Aorta (tissue), 5 donors: ENCODE measurements at places on chromosomes 6 and 20. TPM values are rescaled to one million over a fixed set of nuclear protein-coding genes. Genes with fewer than 3 reads are reported as not detected.

GSTA2 gene
- total RNA-seq, result not detected

BTNL2 gene
- not detected for total RNA-seq

ZCCHC3 gene
- total RNA-seq, result 12.9 TPM

ME1 gene
- 10.9 TPM for total RNA-seq

PLAGL2 gene
- total RNA-seq, result 8.2 TPM

C6orf15 gene
- total RNA-seq, result not detected

DNA sequence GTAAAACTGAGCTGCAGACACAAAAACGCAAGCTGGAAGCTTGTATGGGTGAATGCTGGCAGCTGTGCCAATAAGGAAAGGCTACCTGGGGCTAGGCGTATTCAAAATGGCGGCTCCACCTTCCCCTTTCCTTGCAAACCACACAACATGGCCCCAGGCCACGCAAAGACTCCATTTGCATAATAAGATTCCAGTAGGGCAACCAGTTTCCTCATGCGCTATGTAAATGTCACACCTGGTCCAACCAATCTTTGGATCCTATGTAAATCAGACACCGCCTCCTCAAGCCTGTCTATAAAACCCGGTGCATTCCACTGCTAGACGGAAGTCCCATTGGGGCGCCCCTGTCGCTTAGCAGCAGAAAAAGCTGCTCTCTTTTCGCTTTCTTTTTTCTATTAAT, 505.9 kb upstream of the BTBD3 start:
- no peak overlapping the region for H3K27ac ChIP-seq
- no peak overlapping the region for H3K4me3 ChIP-seq
- no peak for DNase-seq
- H3K27me3 ChIP-seq, result no peaks in the 10 kb centered on the region
- no peaks in the 10 kb centered on the region for H3K4me1 ChIP-seq

GRCh38 chr6:54335871-54336270, 27.6 kb downstream of the TINAG start:
- no peaks in the 10 kb centered on the region for H3K4me1 ChIP-seq
- DNase-seq, result no peak
- H3K27ac ChIP-seq, result no peak overlapping the region
- H3K36me3 ChIP-seq, result no peaks in the 10 kb centered on the region

DNA sequence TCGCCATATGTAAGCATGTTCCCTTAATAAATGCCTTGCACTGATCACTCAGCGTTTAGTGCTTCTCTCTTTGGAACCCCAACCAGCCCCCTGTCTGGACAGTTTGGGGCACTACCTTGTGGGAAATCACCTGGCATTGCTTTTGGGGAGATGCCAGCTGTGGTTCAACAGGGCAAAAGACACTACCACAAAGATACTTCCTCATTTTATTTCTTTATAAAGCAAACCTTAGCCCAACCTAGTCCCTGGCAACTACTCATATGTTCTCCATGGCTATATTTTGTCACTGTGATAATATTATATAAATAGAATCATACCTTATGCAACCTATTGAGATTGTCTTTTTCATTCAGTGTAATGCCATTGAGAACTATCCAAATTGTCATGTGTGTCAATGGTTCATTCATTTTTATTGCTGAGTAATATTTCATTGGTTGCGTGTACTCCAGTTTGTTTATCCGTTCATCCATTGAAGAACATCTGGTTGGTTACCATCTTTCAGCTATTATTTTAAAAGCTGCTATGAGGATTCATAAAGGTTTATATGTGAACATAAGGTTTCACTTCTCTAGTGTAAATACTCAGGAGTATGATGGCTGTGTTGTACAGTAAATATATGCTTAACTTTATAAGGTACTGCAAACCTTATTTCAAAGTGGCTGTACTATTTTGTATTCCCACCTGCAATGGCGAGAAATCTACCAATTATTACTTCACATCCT, 114.8 kb downstream of the MOXD1 start:
- H3K4me3 ChIP-seq, result no peak overlapping the region
- H3K36me3 ChIP-seq, result no peaks in the 10 kb centered on the region
- H3K4me1 ChIP-seq, result no peaks in the 10 kb centered on the region
- no peak overlapping the region for H3K27ac ChIP-seq
- DNase-seq, result no peak
- no peaks in the 10 kb centered on the region for H3K27me3 ChIP-seq

- no peaks in the 10 kb centered on the region for H3K27me3 ChIP-seq
- no peak overlapping the region for H3K4me3 ChIP-seq
- no peaks in the 10 kb centered on the region for H3K36me3 ChIP-seq
- H3K27ac ChIP-seq, result no peak overlapping the region
These were observed 351.9 kb downstream of the EPM2A start for GRCh38 chr6:145383428-145383827.

- H3K4me3 ChIP-seq, result no peak overlapping the region
- H3K4me1 ChIP-seq, result no peaks in the 10 kb centered on the region
- H3K27me3 ChIP-seq, result no peaks in the 10 kb centered on the region
- no peak for DNase-seq
- no peak overlapping the region for H3K27ac ChIP-seq
These were observed 16.6 kb downstream of the TBC1D20 start for GRCh38 chr20:445514-446336.

DNA sequence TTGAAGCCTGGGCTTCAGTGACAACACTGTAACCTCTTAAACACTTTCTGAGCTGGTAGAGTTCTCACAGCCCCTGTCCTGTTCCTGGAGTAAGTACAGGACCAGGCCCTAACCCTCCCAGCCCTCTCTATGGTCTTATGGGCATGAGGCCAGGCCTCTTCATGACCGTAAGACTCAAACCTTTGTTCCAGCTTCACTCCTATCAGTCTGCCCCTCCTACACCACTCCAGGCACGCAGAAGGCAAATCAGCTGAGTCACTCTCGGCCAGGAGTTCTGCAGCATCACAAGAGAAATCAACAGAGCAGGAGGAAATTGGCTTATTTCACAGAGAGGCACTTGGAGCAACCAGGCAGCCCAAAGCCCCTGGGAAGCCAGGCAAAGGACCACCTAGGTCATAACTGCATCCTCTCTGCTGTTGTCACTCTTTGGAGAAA, 25.3 kb upstream of the CHD6 start:
- H3K27ac ChIP-seq, result no peak overlapping the region
- no peaks in the 10 kb centered on the region for H3K4me1 ChIP-seq
- no peaks in the 10 kb centered on the region for H3K36me3 ChIP-seq
- no peaks in the 10 kb centered on the region for H3K27me3 ChIP-seq

GRCh38 chr20:10864076-10864672, 190.4 kb upstream of the JAG1 start:
- peak overlapping the region; percentile 24 for H3K4me3 ChIP-seq
- no peaks in the 10 kb centered on the region for H3K36me3 ChIP-seq
- DNase-seq, result no peak
- peak overlapping the region; percentile 39 for H3K27ac ChIP-seq
- H3K27me3 ChIP-seq, result no peaks in the 10 kb centered on the region

GRCh38 chr20:51126337-51126736, 103.4 kb upstream of the KCNG1 start:
- no peaks in the 10 kb centered on the region for H3K4me1 ChIP-seq
- H3K27me3 ChIP-seq, result no peaks in the 10 kb centered on the region
- no peak overlapping the region for H3K4me3 ChIP-seq
- H3K27ac ChIP-seq, result no peak overlapping the region
- H3K36me3 ChIP-seq, result no peaks in the 10 kb centered on the region

DNA sequence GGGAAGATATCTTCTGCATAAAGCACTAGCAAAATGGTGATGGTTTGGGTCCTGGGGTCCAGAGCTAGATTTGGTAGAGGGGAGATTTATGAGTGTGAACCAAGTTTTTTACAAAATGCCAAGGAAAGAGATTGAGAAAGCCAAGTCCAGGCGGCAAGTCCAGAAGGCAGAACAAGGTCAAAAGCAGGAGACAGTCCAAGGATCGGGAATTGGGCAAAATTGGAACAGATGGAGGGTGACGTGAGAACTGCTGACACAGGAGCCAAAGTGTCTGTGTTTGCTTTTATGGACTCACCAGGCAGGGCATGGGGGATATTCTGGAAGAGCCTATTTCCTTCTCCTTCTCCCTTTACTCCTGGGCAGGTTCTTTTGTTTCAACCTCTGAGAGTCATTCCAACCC, 4.1 kb downstream of the NHLRC1 start:
- H3K27ac ChIP-seq, result no peak overlapping the region
- DNase-seq, result no peak
- no peaks in the 10 kb centered on the region for H3K36me3 ChIP-seq
- no peak overlapping the region for H3K4me3 ChIP-seq

DNA sequence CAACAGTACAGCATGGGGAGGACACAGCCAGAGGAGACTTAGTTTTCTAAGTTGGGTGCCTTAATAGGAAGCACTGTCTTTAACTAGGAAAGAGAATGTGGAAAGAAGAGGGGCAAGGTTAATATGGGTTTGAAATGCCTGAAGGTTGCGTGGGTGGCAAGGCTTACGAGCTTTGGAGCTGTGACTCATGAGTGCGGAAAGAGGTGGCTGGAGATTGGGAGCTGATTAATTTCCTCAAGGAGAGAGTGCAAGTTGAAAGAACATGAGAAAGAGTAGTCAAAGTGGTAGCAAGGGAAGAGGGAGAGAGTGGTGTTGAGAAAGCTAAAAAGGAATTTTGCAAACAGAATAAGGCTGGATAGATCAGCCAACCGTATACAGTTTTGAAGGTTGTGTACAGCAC, 315.1 kb upstream of the PRND start:
- H3K4me1 ChIP-seq, result no peaks in the 10 kb centered on the region
- no peak overlapping the region for H3K27ac ChIP-seq
- H3K4me3 ChIP-seq, result no peak overlapping the region
- H3K36me3 ChIP-seq, result no peaks in the 10 kb centered on the region
- DNase-seq, result no peak
- no peaks in the 10 kb centered on the region for H3K27me3 ChIP-seq

DNA sequence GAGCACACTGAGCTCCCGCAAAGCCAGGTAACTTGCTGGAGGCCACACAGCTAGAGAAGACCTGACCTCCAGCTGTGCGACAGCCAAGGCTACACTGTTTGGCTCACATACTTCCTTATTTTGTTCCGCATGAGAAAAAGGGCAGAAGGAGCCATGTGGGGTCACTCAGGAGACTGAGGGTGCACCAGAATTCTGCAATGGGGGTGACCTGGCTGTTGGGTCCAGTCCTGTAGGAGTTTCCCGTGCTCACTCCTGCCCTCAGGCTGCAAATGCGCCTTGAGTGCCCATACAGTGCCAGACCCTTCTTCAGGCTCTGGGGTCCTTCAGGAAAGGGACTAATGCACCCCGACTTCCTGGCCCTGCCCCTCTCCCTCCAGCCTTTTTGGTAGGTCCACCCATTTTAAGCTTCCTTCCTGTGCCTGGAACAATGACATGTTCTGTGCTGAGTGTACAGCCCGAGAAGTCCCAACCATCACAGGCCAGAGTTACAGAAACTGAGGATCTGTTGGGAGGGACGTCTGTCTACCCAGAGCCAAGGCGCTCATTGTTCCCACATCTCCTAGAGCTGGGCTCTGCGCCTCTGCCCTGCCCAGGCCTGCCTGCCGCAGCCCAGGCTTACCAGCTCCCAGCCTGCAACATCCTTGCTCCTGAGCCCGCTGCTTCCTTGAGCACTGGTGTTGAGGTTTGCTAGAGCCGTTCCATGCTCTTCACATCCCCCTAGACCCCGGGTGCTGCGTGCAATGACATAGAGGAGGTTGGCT, 33.5 kb upstream of the CD93 start:
- H3K36me3 ChIP-seq, result no peaks in the 10 kb centered on the region
- H3K27me3 ChIP-seq, result no peaks in the 10 kb centered on the region
- H3K27ac ChIP-seq, result no peak overlapping the region
- no peak overlapping the region for H3K4me3 ChIP-seq
- no peaks in the 10 kb centered on the region for H3K4me1 ChIP-seq
- peak; percentile 63 for DNase-seq

DNA sequence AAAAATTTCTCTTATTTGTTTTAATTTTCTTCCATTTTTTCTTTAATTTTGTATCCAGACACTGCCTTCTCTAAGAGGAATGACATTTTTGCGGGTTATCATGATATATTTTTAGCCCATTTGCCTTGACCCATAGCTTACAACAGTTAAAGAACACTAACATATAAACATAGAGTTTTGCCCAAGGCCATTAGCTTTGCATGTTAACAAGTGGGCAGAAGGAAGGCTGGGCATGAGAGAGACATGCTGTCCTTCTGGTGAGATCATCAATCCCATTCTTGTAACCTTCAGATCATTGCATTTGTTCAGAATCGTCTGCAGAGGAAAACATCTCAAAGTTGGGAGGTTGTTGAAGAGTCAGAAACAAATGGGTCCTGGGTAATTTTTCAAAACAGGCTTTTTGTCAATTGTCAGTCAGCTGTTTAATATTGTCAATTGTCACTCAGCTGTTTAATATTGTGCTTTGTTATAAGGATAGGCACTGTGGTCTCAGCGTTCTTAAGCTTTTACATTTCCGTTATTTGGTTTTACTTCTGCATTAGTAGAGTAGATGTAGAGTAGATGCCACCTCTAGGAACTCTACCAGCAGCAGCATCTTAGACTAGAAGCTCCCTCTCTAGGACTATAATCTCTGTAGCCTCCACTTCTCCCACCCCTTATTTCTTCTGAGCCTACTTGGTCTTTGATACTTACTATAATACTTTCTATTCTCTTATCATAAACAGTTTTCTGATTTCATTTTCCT, 243.1 kb downstream of the ESR1 start:
- H3K4me3 ChIP-seq, result no peak overlapping the region
- no peaks in the 10 kb centered on the region for H3K36me3 ChIP-seq
- no peak overlapping the region for H3K27ac ChIP-seq
- no peaks in the 10 kb centered on the region for H3K4me1 ChIP-seq
- no peak for DNase-seq
- no peaks in the 10 kb centered on the region for H3K27me3 ChIP-seq
